AG10803 (cell line): ENCODE measurements at places on chromosomes 5 and 9.

DNA sequence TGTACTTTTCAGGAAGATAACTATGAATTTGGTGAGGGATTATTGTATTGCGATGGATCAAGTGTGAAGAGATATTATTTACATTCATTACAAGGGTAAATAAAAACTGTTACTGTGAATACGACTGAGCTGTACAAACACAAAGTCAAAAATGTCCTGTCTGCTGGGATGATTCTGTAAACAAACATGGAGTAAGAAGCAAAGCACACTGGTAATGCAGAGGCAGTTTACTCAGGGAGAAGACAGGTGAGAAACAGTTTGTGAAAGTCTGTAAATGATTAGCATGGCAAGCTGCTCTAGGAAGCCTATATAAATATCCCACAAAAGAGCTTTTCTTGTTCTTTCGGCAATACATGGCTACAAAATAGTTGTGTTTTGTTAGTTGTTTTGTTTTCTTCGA, 115.4 kb upstream of the GNA14 start:
- DNase-seq: no peak

GRCh38 chr5:72878854-72879253, 62.4 kb downstream of the TNPO1 start:
- DNase-seq: no peak

- no peak for DNase-seq
These were observed 67.7 kb upstream of the CCL21 start for GRCh38 chr9:34777666-34778065.

GRCh38 chr5:133360693-133361472, 251.5 kb downstream of the FSTL4 start:
- DNase-seq: no peak

- peak; percentile 18 for DNase-seq
These were observed 4.1 kb downstream of the TRIM23 start for GRCh38 chr5:65620021-65620420.

DNA sequence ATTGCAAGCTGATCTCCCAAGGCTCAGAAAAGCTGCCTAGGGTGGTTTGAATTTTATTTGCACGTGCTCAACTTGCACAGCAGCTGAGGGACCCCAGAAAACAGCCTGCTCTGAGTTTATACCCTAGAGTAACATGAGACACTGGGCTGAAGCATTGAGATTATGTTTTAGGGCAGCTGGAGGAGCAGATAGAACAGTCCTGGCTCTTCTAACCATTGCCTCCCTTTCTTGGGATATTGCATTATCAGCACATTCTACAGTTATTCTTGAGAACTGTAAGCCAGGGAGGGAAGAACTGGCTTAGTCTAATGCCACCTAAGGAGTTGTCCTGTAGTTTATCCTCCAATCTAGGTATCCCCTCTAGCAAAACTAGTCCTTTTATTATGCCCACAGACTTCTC, 10.3 kb downstream of the SMC2 start:
- no peak for DNase-seq

DNA sequence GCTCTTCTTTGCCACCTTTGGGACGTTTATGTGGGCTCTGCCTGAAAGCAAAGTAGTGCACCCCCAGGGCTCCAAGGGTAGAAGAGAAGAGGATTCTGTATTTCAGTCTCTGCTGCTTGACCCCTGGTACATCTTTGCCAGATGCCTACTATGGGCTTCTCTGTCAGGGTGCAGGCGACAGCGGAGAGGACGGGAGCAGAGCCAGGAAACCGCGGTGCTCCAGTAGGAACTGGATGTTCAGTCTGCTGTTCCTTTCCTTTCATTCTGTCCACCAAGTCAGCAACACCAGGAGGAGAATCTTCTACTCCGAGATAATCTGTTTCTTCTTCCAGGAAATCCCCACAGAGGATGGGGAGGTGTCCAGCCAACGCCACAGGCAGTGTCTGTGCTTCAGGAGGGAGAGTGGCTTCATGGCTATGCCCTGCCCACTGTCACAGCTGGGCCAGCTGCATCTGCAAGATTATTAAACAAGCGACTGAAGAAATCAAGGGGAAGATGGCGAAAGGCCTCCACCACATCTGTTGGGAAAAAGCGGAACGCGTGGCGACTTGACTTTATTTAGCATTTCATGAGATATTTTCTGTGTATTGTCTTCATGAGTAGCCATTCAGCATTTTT, 398.3 kb downstream of the IRX1 start:
- DNase-seq: no peak

DNA sequence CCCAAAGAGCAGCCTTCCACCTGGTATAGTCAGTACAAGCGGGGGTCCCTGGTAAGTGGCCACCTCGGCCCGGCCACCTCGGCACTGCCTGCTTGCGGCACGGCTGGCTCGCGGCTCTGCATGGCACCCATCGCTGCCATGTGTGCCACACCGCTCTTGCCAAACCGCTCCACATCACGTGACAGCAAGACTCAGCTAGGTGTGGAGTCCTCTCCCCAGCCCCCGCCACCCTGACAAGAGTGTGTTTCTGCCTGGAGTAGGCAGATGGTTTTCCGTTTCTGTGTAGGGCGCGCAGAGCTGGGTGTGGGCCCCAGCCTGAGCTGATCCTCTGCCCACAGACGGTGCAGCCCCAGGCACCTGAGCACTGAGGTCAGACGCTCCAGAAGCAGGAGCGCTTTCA, 50.5 kb upstream of the FCN2 start:
- no peak for DNase-seq

DNA sequence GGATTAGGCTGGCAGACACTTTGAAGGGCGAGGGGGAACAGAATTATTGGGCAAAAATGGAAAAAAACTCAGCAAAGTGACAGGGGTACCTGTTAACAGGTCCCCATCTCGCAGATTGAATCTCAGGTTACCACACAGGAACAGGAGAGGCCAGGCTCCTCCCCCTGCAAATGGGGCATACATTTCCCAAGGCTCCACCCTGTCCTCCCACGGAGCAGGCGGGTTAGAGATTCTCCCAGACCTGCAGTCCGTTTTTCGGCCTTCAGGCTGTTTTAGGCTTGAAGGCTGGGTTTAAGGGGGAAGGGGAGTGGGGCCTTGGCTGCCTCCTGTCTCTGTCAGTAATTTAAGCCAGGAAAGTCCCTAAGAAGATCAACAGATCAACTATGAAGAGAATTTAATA, 42.7 kb downstream of the LRRC70 start:
- DNase-seq: no peak

DNA sequence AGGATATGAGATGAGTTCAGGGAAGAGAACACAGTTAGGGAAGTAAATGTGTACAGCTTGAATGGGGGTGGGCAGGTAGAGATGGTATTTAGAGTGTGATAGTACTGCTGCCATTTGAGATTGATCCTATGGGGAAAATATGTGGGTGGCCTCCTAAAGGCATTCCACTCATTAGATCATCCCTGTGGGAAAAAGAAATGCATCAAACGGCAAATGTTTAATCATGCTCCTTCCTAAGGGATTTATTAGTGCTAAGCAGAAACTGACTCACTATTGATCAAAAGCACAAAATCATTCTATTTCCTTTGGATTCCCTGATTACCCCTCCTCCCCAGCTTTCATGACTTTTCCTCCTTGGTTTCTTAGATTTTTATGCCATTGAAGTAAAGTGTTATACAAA, 36.4 kb upstream of the SMC5 start:
- DNase-seq: peak; percentile 12

- no peak for DNase-seq
These were observed 69.6 kb downstream of the PDE8B start for GRCh38 chr5:77280036-77280435.

GRCh38 chr5:111228520-111229220, 4.5 kb downstream of the CAMK4 start:
- no peak for DNase-seq

- DNase-seq: peak; percentile 31
These were observed 28.6 kb upstream of the TRIM14 start for GRCh38 chr9:98147582-98147981.

- DNase-seq: no peak
These were observed 67.3 kb downstream of the STRBP start for GRCh38 chr9:123201083-123201482.

DNA sequence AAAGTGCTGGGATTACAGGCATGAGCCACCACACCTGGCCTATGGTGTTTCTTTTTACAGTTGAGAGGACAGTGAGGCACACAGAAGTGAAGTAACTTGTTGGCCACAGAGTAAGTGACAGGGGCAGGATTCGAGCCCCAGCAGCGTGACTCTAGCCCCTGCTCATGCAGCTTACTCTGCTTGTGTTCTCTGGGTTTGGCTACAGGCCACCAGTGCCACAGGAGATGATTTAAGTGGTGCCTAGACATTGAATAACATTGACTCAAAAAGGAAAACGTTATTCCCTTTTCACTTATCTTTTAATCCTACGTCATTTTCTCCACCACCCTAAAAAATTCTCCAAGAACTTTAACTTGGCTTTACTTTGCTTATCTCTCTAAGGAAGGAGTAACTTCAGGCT, 61.4 kb downstream of the SNX24 start:
- DNase-seq: peak; percentile 6

GRCh38 chr5:127758766-127759283, 55.6 kb downstream of the CCDC192 start:
- peak; percentile 11 for DNase-seq

- no peak for DNase-seq
These were observed 39.2 kb downstream of the PPIC start for GRCh38 chr5:122997294-122997693.

- DNase-seq: no peak
These were observed 85.8 kb downstream of the LHFPL2 start for GRCh38 chr5:78562714-78563330.

DNA sequence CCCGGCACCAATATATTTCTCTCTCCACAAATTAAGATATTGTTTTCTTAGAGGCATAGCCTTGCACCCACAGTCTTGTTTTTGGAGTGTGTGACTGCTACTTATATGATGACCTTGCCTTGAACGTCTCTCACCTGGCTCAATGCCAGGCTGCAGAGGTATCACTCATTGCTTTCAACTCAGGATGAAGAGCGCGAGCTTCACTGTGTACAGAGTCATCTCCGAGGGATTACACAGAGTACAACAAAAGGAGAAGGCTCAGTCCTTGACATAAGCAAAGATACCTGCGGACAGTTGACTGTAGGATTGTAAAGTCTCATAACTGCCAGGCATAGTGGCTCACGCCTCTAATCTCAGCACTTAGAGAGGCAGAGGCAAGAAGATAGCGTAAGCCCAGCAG, 53.8 kb downstream of the CD180 start:
- no peak for DNase-seq

DNA sequence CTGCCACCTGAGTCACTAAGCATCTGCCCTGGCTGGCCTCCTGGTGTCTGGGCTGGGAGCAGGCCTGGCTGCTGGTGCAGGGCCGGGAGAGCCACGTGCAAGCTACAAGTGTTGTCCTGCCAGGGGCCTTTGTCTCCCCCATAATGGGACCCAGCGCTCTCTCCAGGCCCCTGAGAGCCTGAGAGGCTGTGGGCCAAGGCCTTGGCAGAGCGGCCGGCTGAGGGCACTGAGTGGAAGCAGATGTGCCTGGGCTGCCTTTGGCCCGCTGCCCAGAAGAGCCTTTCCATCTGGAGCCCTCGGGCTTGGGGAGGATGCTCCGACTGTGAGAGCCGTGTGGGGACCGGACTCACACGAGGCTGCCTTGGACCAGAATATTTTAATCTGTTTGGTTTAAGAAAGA, 185.5 kb downstream of the RGS3 start:
- peak; percentile 86 for DNase-seq

GRCh38 chr5:111627862-111628261, 115.5 kb upstream of the STARD4 start:
- DNase-seq: no peak

GRCh38 chr5:127518319-127518621, 830 bp downstream of the PRRC1 start:
- DNase-seq: peak; percentile 66

DNA sequence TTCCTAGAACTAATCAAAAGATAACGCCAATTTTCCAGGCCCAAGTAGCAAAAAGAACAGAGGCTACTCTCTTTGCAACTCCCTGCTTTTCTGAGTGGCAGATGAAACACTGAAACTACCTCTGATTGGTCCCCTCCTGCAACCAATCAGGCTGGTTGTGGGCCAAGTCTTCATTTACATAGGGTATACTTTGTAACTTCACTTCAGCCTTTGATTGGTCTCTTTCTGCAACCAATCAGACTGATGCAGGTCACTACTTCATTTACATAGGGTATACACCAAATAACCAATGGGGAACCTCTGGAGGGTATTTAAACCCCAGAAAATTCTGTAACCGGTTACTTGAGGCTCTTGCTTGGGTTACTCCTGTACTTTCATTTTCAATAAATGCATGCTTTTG, 289.6 kb downstream of the MED10 start:
- DNase-seq: no peak

- peak; percentile 72 for DNase-seq
These were observed 25.2 kb upstream of the BASP1 start for GRCh38 chr5:17192191-17192590.

DNA sequence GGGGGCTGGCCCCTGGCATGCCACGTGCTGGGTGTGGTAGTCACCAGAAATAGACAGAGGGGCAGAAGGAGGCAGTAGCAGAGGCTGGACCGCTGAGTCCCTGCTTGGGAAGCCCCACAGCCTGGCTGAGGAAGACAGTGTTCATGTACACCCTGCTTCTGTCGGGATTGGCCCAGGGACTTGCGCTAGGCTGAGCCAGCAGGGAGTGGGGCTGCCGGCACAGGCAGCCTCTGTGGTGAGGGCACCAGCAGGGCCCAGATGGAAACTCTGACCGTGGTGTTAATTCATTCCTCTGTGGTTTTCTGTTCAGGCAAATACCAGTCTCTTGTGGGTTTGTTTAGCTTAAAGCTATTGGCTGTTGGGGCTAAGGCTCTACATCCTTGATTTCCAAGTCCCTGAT, 108.6 kb upstream of the RAD23B start:
- peak; percentile 49 for DNase-seq

GRCh38 chr9:96057155-96057554, 181.7 kb downstream of the ERCC6L2 start:
- no peak for DNase-seq

DNA sequence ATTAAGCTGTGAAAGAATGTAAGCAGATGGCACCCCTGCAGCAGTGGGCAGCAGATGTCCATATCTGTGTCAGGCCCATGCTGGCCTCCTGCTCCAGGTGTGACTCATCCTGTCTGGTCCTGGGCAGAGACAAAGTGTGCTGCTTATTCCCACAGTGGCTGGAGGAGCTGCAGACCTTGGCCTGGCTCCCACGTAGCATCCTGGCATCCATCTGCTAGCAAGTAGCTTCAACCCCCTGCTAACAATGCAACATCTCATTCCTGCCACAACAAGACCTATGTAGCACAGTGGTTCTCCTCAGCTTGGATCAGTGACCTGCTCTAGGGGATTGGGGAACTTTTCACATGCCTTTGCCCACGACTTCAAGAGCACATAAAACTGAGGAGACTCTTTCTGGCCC, 126.4 kb upstream of the SLC12A2 start:
- peak; percentile 85 for DNase-seq

DNA sequence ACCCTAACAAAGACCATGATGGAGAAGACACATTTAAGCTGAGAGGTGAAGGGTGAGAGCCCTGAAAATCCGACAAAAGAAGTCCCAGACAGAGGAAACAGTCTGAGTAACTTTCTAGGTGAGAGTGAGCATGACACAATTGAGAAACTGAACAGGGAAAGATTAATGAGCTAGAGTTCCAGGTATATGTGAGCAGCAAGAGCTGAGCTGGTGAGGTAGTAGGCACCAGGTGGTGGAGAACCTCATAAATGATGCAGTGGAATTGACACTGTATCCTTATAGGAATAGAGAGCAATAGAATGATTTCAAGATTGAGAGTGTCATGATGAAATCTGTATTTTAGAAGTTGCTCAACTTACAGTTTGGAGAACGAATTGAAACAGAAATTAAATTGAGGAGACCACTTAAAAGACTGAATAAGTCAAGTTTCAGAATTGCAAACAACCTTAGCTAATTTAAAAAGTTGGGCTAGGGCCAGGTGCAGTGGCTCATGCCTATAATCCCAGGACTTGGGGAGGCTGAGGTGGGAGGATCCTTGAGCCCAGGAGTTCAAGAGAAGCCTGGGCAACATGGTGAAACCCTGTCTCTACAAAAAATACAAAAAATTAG, 89.8 kb downstream of the NREP start:
- DNase-seq: no peak
